HT1080 (cell line): ENCODE measurements at places on chromosomes 1 and 21. TPM values are rescaled to one million over a fixed set of nuclear protein-coding genes. Genes with fewer than 3 reads are reported as not detected.
A peak's percentile ranks its signal among the peaks of the same experiment; 100 is the strongest.

DNA sequence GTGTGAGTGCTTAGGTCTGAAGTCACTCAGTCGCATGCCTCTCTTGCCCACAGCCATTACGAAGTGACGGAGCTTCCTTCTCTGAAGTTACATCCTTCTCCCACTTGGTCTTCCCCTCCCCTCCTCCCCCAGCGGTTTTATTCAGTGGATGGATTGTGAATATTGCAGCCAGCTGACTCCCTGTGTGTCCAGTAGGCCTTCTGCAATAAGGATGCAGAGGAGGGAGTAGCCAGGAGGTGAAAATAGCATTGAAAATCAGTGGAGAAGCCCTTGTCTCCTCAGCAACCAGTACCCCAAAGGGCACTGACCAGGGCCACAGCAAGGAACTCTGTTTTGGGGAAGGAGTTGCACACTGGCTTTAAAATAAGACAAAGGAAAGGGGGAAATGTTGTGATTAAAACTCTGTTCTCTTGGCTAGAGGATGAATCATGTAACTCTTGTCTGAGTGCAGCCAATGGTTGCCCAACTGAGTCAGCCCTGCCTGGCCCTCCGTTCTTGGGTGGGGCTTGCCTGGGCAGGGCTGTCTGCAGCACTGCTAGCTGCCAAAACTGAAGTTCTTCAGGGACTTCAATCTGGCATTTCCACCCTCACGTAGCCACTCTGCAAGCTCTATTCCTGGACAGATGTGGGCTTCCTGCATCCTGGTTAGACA, 4.3 kb downstream of the S100A10 start:
- DNase-seq: peak; percentile 95

- DNase-seq: no peak
Observed at GRCh38 chr1:205044741-205045140, 1.7 kb downstream of the CNTN2 start.

KRTAP13-2 gene
- total RNA-seq: not detected in 2 replicates

DNA sequence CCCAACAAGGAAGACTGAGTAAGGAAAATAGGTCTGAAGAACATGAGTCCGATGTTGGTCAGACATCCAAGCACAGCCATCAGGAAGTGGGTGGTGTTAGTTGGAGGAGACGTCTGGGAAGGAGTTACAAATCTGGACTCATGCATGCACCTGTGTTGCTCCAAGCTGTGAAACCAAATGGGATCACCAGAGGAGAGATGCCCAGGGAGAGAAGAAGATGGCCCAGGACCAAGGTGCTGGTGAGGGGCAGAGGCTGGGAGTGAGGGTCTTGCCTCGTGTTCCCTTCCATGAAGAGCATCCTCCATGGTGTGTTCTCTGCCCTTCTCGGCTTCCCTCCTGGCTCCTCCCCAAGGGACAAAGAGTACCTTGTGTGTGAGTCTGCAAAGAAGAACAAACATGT, 405.6 kb downstream of the NPHP4 start:
- DNase-seq: no peak

DNA sequence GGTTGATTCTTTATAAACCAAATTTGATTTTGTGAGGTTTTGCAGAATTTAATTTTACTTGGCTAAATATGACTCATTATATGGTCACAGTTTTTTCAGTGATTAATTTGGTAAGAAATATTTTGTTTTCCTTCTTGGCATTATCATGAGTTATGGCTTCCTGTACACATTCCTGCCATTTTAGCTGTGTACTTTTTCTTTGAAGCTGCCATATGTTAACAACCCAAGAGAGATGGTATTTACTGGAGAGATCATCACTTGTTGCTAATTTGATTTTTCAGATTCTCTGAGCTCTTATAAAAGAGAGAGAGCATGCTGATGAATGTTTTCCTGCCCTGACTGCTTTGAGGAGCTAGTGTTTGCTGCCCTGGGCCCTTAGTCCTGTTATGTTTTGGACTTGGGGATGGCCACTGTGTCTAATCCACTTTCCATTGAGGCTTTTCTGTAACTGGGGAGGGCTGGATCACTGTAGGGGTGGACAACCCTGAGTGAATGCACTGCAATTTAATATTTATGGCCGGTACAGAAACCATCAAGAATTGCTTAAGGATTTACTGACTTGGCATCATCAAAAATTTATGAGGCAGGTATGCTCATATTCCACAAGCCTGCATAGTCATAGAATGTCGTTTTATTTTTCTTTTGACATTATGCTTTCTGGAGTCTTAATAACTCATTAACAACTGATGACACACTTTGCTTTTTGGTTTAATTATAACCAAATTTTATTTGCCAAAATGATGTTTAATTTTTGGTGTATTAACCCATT, 200.9 kb downstream of the DISC1 start:
- DNase-seq: peak; percentile 79

SLC26A9 gene
- 0.03 and 0.10 TPM in 2 replicates for total RNA-seq

DNA sequence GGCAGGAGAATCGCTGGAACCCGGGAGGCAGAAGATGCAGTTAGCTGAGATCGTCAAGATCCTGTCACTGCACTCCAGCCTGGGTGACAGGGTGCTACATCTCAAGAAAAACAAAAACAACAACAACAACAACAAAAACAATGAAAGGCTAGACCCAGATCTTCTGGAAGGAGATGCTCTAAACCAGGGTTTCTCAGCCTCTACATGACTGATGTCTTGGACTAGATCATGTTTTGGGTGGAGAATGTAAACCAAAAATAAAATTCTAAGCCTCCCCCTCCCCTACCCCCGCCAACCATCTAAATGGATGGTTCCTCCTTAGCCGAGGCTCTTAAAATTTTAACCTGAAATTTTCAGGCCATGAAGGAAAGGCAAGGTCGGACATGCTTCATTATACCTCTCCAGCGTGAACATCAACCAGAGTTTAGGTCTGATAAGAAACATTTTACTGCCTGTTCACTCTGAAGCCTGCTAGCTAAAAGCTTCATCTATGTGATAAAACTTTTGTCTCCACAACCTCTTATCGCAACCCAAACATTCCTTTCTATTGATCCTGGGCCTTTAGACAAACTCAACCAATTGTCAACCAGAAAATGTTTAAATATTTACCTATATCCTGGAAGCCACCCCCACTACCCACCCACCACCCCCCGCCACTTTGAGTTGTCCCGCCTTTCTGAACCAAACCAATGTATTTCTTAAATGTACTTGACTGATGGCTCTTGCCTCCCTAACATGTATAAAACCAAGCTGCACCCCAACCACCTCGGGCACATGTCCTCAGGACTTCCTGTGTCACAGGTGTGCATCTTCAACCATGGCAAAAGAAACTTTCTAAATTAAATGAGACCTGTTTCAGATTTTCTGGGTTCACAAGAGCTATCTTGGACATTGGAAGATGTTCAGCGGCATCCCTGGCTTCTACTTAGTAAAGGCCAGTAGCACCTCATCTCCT, 1.9 kb upstream of the CAPN2 start:
- DNase-seq: no peak

DNA sequence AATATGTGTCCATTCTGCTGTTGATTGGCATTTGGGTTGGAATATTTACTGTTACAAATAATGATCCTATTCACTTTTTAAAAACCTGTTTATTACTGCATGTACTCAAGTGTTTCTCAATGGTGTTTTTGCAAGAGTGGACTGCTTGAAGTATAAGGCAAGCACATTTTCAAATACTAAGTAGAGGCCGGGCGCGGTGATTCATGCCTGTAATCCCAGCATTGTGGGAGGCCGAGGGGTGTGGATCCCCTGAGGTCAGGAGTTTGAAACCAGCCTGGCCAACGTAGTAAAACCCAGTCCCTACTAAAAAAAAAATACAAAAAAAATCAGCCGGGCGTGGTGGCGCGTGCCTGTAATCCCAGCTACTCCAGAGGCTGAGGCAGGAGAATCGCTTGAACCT, 276.9 kb upstream of the ADGRL4 start:
- DNase-seq: no peak

GRCh38 chr1:27535386-27535785, 45.4 kb upstream of the WASF2 start:
- DNase-seq: no peak

DNA sequence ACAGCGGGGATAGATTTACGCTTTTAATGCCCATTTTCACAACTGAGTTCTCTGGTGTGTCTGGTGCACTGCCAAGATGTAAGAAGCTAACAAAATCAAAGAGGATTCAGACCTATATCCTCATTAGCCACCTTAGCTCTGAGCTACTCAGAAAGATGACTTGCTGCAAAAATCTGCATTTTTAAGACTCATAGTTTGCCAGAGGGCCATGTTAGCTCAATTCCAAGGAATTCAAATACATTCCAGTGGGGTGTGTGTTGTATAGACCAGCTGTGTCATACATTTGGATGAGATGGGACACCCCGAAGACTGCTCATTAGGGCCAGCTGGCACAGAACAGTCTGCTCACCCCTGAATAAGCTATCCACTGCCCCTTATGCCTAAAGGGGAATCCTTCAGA, 8.9 kb downstream of the DENND2D start:
- no peak for DNase-seq

DNA sequence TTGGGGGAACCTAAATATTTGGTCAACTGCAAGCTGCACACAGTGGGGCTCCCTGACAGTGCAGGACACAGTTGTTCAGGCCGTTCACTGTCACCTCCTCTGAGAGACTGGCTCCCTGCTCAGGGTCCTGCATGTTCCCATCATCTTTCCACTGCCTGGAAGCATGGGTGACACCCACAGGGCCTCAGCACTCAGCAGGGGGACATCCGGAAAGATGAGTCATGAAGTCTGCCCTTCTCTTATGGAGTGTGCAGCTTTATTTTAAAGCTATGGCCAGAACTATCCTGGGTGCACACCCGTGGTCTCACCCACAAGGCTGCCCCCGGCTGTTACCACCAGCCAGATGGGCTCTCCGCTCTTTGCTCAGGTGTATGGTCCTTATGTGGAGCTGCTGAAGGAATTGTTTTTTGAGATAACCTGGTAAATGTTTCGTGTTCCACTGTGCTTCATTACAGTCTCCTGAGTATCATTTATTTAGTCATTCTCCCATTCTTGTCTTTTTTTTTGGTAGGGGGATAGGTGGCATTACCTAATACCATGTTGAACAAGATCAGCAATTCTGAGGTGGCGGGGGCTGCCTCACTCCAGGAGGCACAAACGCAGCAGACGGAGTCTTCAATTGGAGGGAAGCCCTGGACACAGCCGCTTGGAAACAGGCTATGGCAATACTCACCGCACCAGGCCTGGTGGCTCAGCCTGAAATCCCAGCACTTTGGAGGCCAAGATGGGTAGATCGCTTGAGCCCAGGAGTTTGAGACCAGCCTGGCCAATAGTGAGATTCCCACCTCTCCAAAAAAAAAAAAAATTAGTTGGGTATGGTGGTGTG, 14.3 kb downstream of the TRIM11 start:
- peak; percentile 55 for DNase-seq

KIF2C gene
- 69.9 and 75.6 TPM in 2 replicates for total RNA-seq

DNA sequence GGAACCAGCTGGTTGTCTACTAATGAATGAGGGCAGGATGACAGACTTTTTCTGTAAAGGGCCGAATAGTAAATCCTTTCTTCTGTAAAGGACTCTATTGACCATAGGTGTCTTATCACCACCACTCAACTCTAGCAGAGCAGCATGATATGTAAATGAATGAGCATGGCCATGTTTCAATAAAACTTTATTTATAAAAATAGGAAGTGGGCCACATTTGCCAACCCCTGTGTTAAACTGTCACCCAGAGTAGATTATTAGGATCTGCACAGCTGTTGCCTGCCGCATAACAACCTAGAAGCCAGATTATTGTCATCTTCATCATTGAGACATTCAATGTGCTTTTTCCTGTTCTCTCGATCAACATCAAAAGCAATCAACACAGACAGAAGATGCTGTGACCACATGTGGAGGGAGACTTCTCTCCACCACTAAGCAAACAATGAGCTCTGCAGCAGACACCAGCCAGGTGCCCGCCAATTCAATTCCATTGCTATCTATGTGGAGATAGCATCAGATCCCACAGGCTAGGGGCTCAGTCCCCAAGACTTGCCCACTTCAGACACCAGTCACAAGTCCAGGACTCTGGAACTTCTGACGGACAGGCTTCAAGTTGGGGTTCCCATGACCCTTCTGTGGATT, 6.8 kb upstream of the EFHD2 start:
- no peak for DNase-seq

RASAL2 gene
- total RNA-seq: 28.7 and 29.7 TPM in 2 replicates

DNA sequence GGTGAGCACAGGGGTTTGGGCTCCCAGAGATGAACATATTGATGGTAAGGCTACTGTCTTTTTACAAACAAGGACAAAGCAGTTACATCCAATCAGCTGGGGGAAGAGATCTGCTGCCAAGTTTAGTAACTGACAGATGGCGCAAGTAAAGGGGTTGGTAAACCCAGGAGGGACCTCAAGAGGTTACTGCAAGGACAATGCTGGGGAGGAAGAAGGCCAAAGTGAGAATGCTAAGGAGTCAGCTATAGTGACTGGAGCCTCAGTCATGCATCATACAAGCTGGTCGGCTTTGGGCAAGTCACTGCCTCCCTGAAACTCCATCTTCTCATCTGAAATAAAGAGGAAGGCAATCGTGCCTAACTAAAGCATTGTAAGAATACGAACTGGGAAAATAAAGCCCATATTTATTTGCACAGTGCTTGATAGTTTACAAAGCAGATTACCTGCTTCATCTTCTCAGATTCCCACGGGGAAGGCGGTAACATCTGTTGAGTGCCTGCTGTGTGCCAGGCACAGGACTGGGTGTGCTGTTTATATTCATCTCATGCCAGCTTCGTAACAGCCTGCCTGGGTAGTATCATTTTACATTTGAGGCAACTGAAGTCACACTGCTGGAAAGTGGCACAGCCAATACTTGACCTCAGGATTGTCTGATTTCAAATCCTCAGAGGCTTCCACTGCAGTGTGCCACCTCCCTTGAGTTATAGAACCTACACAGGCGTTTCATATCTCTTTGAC, 114.8 kb downstream of the BEND5 start:
- DNase-seq: no peak

GRCh38 chr1:12316331-12316730, 86.5 kb downstream of the VPS13D start:
- no peak for DNase-seq

DNA sequence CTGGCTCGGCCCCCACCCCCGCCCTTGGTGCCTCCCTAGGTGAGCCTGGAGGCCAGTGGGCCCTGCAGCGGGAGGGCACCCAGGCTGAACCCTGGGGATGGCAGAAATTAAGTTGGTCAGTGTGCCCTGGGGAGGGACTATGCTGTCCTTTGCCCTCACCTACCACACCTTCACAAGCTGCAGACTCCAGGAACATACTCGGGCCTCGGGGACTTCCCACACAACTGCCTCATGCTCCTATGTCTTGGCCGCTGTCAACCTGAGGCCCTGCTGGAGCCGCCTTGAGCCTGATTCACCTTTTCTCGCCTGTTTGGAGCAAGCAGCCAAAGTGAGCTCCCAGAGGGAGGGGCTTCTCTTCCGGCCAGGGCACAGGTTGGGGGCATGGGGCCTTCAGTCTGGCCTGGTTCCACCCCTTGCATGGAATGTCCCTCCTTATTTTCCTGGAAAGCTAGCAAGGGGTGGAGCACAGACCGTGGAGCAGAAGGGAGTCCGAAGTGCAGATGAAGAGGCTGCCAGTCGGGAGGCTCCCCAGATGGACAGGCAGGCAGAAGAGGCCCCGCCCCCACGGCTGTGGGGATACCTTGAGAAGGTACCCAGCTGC, 24.7 kb downstream of the KNCN start:
- DNase-seq: no peak

CAPZB gene
- 97.1 and 166 TPM in 2 replicates for total RNA-seq

- peak; percentile 68 for DNase-seq
Observed at GRCh38 chr1:54716299-54717047, 812 bp downstream of the TTC4 start.

C1orf94 gene
- total RNA-seq: 0.37 TPM in 2 replicates

GRCh38 chr1:198040880-198041279, 115.9 kb upstream of the NEK7 start:
- DNase-seq: no peak

- DNase-seq: no peak
Observed at GRCh38 chr1:214008791-214009422, 21.1 kb downstream of the PROX1 start.

CFHR3 gene
- total RNA-seq: 0.20 and 0.76 TPM in 2 replicates

- DNase-seq: peak; percentile 45
Observed at GRCh38 chr1:88801575-88802208, 89.7 kb downstream of the GTF2B start.
